ENCODE measurements at places on chromosomes 1 and 21.

DNA sequence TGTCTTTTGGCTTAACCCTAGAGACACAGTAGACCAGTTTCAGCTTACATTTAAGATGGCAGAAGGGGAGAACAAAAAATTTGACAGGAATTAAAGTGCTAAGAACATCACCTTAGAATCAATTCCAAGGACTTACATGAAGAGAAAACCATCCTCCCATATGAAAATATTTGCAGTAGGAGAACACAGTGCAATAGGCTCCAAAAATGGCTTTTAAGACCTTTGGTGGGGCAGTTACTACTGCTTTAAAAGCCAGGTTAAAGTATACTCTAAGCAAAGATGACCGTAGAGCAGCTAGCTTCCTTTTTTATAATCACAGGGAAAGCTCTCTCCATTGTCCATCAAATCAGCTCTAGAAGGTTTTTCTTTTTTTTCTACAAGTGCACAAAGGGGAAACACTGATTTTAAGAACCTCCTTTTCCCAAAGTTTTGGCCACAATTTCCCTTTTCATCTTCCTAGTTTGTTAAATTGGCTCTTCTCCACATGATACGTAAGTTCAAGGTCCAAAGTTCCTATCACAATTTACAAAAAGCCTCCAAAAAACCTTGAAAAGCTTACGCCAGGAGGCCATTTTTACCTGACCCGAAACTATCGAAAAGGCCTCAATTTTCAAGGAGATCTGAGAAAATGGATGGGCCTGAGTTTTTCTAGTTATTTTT, 3.3 kb downstream of the TXNIP start:
- no peak for DNase-seq

DNA sequence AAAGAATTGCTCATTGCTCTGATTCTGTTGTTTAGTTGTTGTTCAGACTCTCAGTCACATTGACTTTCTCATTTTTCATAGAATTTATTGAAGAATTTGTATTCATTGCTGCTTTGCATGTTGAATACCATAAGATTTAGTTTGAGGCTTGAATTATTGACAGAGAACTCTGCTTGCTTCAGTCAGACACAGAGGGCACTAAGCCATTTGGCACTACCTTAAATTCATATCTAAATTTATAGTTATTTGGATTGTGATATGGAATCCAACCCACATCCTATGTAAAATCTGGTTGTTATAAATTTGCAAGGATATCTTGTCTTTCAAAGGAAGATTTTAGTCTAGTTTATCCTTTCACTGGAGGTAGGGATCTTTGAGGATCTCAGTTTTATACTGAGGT, 1748.6 kb downstream of the BRINP3 start:
- no peak for DNase-seq

DNA sequence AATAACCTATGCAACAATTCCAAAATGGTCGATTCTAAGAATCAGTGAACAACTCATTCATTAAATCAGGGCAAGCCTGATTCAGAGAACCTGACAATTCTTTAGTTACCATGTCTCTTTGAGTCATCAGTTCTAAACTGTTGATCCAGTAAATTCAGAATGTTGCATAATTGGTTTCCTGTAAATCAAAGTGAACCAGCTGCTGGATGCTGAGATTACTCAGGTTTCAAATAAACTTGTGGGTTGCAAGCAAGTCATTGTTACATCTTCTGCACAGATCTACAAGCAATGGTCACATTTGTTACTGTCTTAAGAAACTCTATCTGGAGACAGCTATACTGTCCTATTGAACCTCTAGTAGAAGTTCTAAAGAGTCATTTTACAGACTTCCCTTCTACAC, 16.5 kb downstream of the PLA2G2D start:
- DNase-seq, result no peak

DNA sequence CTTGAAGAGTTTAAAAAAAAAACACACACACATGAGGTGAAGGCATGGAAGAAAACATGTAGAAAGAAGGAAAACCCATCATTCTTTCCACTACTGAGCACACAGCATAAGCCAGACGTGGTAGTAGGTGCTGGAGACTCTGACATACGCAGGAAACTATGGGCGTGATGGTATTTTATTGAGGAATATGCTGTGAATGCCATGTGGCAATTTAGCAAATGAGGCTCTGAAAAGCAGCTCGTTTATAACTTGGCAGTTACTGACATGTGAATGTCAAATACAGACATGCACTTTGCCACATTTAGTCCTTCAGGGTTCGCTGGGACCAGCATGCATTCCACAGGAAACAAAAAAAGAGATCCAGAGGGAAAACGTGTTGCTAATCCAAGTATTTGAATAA, 74.3 kb upstream of the IFNAR2 start:
- DNase-seq, result peak; percentile 98

GRCh38 chr1:9459816-9460407, 79.4 kb upstream of the SLC25A33 start:
- no peak for DNase-seq

DNA sequence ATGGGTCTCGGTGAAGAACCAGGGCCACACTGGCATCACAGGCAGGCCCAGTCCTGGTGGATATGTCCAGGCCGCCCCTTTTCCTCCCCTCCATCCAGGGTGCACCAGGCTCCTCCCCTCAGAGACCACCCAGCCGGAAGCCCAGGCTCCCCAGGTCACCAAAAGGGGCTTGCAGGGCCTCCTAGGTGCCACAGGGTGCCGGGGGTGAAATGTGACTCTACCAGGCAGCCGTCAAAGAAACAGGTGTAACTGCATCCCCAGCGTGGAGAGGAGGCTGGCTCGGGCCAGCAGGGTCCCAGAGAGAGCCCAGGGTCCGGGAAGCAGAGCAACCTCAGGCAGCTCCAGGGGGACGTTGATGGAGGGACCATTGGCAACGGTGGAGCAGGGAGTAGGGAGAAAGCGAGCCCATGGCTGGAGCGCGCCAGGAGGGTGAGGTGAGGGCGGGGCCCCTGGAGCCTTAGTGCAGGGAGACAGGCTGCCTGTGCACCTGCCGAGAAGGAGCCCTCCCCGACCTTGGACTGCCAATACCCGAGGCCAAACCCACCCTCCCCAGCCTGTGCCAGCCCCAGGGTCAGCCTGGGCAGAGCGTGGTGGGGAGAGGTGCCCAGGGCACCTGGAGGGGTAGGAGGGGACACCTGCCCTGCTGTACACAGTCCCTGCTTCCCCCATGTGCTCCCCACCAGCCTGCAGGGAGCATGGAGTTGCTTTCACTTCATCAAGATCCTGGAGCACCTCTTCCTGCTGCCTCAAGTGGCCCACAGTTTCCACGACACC, 48.3 kb upstream of the POFUT2 start:
- DNase-seq, result no peak

DNA sequence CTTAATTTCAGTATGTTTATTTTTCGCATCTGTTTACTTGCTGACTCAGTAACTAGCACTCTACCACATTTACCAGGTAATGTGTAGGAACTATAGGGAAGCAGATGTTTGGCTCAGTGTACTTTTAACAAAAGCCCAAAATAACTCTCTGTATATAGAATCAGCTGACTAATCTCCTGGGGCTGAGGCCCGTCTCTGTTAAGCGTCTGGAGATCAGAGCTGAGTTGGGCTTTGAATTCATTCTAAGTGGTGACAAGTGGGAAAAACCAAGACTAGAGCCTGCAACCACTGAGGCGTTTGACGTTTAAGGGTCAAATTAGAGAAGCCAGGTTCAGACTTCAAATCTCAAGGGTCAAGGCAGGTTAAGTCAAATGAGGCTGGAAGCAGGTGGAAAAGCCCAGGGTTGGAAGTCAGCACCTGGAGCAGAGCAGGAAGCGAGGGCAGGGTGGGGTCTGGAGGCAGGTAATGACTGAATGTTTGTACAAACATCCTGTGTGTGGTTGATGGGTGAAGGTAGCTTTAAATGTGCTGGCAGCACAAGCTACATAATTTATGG, 56.8 kb upstream of the LYST start:
- DNase-seq, result peak; percentile 42

GRCh38 chr1:209552406-209553264, 30.9 kb upstream of the CAMK1G start:
- DNase-seq, result no peak

GRCh38 chr21:43987509-43987908, 24.6 kb upstream of the TRAPPC10 start:
- DNase-seq, result no peak

GRCh38 chr21:44596068-44596725, 3.9 kb upstream of the KRTAP10-6 start:
- no peak for DNase-seq

GRCh38 chr1:151854658-151855057, 1.1 kb upstream of the THEM5 start:
- no peak for DNase-seq

- DNase-seq, result peak; percentile 94
These were observed at the start of gene KCNJ6 for GRCh38 chr21:37916310-37917051. Gene KCNJ6 (minus strand): TSS chr21:37916457. CDS start chr21:37840682, 75,775 bp downstream.

DNA sequence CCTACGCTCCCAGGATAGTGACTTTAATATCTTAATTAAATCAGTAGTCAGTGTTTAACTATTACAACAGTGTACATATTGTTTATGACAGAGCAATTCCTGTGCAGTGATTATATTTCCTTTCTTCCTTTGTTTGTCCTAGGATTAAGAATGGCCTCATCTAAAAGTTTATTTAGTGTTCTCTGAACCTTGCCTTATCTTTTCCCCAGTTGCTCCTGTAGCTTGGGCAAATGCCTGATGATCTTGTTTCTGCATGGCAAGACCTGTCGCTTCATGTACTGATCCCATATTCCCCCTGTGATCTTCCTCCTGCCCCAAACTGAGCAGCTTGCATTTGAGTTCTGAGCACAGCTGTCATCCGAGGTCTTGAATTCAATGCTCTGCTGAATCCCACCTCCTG, 69.1 kb upstream of the STUM start:
- DNase-seq, result no peak

GRCh38 chr1:56212143-56212542, 367.2 kb downstream of the PLPP3 start:
- no peak for DNase-seq

DNA sequence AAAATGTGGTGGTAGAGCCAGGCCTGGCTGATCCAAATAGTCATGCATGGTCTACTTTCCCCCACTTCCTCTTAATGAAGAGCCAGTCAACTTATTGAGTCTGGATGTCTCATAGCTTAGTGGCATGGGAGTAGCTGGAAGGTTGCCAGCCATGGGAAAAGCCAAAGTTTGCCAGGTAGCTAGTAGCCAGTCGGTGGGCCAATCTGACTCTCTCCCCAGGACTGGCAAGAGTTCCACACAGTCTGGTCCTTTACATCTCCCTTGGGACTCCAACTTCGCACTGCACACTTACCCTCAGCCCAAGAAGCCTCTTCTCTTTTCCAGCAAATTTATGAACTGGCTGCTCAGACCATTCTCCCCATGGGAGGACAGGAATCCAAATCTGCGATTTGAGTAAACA, 8.3 kb downstream of the WARS2 start:
- DNase-seq, result no peak

- no peak for DNase-seq
These were observed 120.6 kb downstream of the TRIM33 start for GRCh38 chr1:114390361-114390760.

DNA sequence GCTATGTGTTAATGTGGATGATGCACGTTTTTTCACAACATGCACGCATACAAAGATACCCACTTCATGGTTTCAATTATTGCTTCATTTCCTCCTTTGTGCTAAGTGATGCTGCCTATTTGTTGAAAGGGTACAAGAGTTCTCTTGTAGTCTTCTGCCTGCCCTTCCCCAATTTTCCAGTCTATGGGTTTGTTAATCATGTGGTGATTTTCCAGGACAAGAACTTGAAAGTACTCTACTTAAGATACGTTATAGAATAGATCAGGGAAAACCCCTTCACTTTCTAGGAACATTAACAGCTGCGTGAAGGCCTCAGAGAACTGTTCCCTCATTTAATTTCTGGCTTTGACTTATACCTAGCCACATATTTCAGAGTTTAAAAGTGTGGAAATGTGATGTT, 52.1 kb upstream of the SLC44A3 start:
- no peak for DNase-seq

DNA sequence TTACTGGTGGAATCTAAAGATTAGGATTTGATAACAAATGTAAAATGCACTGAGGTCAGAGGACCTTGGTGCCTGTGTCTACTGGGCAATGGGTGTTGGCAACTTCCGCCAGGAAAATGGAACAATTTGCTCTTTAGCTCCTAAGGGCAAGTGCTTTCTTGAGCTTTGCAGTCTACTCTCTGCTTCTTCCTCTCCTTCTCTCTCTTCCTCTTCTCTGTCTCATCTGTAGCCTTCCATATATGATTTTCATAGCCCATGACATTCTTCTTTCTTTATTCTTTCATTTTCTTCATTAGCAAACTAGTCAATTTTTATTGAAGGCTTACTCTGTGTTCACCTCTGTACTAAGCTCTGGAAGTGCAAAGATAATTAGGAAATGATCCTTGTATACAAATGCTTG, 35.5 kb downstream of the OVGP1 start:
- no peak for DNase-seq

DNA sequence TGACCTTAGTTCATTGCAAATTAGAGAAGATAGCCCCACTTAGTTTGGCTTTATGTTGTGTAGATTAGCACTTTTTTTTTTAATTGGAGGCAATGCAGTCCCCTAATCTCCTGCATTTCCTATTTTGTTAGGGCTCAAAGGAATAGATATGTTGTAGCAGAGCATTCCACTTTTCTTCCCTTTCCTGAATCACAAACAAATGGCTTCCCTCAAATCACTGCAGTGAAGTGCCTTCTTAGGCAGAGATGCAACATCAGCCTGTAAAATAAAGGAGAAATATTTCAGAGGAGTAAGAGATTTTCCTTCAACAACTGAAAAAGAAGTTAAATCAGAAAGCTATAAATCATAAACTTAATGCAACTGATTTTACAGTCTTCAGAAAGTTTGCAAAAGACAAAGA, 271.8 kb upstream of the C1orf105 start:
- DNase-seq, result no peak

- DNase-seq, result no peak
These were observed at the start of gene GPR153 for GRCh38 chr1:6260961-6261614. Gene GPR153 (minus strand): TSS chr1:6261098. CDS start chr1:6254905, 6,193 bp downstream.

DNA sequence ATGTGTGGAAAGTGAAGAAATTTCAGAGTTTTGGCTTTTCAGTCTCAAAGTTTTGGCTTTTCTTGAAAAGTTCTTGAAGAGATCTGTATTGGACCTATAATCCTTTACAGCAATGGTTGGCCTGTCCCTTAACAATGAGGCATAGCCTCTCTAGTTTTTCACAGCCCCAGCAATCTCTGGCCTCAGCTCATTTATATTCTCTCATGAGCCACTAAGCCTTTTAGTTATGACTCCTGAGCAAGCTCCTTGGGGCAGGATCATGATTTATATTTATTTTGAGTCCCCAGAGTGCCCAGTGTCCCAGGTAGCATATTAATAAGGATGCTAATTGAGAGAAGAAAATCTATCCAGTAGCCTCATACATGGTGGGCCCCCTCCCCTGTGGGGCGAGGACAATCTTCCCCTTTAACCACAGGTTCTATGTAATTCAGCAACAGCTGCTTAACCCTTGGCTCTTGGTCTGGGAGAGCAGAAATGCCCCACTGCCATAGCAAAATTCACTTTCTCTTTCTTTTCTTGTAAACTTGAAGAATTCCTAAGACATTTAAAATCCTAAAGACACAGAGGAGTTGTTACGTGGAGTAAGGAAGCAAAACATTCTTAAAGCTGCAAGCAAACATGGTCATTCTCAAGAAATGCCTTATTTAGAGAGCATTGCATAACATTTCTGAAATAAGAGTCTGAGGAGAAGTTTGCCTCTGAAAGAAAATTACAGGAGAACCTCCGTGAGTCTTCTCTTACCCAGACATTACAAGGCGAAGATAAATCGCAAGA, 6.3 kb downstream of the NGF start:
- no peak for DNase-seq
